GM23338 (cell line): ENCODE measurements at places on chromosomes 16 and 17.

DNA sequence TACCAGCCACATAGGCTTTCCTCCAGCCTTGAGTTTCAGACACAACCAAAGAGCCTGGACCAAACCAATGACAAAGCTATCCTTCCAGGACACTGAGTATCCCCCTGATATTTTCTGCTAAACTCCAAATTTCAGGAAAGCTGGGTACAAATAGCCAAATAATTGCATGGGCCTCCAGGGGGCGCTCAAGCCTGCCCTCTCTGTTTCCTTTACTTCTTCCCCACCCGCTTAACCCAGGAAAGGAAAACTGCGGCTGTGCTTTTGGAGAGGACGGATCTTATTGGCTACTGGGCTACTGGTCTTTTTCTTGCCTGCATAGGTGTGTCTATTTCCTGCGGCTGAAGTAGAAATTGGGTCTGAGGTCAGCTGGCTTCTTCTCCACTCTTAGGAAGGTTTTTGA is 30.1 kb downstream of the GNGT2 start:
- peak; percentile 90 for DNase-seq

DNA sequence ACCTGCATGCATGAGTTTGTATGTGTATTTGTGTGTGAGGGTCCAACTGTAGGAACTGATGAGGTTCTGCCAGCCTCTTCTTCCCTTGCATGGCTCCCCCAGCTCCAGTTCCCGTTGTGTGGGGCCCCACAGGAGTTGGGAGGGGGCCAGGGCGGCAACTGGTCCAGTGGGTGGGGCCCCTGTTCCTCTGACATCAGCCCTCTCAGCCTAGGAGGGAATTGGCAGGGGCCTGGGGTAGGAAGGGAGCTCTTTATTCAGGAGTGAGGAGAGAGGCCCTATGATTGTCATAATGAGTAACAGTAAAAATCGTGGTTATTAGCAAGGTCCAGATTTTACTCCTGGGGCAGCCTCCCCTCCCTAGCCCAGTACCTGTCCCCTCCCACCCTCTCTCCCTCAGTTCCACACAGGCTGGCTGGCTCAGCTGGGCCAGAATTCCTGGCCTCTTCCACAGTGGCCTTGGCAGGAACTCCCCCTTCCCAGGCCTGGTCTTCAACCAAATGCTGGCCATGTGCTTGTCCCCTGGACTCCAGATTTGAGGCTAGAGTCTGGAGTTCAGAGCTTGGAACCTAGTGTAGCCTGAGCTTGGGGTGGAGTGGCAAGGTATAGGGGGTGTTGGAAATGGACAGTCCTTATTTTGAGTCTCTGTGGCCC is 18.9 kb downstream of the RARA start:
- DNase-seq = no peak

GRCh38 chr17:59815965-59816364 is 76.8 kb downstream of the TUBD1 start:
- DNase-seq = no peak

DNA sequence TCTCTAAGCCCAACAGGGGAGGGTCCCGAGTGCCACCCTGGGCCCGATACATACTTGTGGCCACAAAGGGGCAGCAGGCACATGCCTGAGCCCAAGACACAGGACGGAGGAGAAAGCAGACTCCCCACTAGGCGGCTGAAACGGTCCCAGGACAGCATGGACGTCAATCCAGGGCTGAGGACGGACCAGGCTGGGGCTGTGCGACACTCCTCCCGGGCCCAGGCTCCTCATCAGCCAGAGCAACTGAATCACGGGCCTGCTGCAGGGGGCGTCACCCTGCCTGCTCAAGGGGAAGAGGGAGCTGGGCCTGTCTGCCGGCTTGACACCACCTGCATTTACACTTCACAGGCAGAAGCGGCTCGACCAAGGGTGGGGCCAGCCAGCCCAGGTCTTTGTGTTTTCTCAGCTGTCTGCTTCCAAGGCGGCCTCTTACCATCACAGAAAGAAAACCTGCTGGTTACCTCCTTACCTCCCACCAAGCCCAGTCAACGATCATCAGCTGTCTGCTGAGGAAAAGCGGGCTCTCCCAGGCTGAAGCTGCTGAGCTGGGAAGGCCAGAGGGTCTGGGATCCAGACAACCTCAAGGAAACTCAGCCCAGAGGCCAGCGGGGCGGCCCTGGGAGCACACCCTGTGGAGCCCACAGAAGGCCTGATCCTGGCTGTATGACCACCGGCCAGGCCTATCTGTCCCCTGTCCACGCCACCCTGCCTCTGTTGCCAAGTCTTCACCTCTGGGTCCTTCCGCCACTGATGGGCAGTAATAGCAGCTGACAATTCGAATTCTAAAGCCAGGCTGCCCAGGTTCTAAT is 26.4 kb downstream of the KIFC3 start:
- DNase-seq = peak; percentile 97

GRCh38 chr17:60091908-60092331 is 13.2 kb upstream of the HEATR6 start:
- DNase-seq = no peak

GRCh38 chr17:69450918-69451317 is 36.4 kb downstream of the MAP2K6 start:
- DNase-seq = no peak

GRCh38 chr16:9797306-9797705 is 384.9 kb downstream of the GRIN2A start:
- DNase-seq = no peak

DNA sequence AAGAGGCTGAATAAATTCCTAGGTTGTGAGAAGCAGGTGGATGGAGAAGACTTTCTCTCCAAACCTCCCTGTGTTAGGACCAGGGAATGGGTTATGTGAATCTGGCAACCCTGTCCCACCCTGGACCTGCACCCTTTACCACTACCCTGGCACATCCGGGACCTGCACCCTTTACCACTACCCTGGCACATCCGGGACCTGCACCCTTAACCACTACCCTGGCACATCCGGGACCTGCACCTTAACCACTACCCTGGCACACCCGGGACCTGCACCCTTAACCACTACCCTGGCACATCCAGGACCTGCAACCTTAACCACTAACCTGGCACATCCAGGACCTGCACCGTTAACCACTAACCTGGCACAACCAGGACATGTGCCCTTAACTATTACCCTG is 207.0 kb upstream of the CACNG3 start:
- no peak for DNase-seq

DNA sequence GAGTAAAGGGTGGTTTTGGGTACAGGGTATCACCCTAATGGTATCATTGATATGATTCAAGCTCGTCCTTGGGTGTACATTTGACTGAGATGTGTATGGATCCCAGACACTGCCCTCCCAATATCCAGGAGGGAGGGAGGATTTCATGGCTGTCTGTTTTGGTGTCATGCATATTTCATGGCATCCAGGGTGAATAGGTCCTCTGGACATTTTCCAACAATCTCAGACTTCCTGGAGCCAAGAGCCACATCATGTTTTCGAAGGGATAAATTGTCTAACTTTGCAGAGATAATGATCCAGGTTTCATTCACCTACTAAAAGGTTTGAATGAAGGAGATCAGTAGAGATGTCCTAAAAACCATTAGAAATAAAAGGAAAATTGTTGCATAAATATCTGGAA is 431.9 kb downstream of the SHISA9 start:
- no peak for DNase-seq

DNA sequence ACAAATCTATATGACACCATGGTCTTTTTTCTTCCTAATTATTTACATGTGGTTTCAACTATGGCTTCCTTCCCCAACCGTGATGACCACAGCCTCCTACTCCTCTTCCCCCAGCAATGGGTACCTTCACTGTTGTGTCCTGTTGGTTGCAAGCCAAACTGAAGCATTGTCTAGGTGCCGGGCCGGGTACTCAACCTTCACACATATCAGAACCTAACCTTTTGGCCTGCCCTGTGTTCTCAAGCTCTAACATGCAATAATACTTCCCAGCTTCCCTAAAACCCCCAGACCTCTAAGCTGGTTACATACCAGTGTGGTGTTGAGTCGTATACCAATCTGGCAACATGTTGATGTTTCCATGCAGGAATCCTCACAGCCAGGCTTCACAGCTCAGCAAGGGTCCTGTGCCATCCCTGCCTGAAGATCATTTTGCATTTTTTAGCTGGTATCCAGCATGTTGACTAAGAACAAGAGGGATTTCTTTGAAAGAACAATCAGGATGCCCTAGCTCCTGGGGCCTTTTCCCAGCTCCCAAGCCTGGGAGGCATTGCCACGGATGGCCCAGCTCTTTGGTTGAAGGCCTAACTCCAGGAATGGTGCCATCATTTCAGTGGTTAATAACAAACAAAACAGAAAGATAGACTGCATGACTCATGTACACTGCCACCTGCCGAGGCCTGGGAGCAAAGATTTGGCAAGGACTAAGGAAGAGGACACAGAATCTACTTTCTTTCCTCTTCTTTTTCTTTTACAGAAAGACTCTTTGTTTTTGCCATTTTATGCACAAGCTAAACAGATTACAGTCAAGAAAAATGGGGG is 373.7 kb upstream of the SALL1 start:
- DNase-seq = no peak

- no peak for DNase-seq
These were observed 214.6 kb downstream of the MSI2 start for GRCh38 chr17:57470906-57471305.

DNA sequence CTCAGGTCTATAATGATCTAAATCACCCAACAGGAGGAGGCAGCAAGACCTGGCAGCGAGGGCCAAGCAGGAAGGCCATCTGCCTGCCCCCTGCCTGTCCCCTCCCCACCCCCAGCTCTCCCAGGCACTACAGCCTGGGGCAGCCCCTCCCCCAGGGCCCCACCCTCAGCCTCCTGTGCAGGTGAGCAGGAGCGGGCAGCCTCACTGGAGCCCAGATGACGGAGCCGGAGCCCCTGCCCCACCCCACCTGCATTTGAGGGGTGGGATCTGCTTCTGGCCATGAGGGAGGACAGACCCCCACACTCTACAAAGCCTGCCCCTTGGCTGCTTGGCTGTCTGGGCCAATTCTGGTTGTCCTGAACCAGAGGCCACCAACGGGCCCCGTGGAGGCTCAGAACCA is 12.4 kb upstream of the BAHCC1 start:
- DNase-seq = no peak

DNA sequence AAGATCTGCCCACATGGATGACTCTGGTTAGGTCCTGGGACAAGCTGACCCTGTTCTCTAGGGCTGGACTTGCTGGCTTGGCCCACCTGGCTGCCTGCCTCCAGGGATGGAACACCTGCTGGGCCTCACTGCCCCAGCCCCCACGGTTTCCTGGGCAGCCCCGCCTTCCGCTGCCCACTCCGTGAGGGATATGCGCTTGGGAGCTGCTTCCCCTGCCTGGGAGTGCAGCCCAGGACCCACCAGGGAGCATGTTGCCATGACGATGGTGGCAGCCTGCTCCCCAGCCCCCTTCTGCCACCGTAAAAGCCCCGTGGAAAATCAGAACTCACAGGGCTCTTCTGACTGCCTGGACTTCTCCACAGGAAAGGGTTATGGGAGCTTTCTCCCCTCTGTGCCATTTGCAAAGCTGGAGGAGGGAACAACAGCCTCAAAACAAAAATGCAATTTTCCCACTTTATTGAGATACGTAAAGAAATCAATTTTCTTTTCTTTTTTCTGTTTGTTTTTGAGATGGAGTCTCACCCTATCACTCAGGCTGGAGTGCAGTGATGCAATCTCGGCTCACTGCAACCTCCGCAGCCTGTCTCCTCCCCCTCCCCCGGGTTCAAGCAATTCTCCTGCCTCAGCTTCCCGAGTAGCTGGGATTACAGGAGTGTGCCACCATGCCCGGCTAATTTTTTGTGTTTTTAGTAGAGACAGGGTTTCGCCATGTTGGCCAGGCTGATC is 18.0 kb upstream of the GAS7 start:
- DNase-seq = peak; percentile 39

DNA sequence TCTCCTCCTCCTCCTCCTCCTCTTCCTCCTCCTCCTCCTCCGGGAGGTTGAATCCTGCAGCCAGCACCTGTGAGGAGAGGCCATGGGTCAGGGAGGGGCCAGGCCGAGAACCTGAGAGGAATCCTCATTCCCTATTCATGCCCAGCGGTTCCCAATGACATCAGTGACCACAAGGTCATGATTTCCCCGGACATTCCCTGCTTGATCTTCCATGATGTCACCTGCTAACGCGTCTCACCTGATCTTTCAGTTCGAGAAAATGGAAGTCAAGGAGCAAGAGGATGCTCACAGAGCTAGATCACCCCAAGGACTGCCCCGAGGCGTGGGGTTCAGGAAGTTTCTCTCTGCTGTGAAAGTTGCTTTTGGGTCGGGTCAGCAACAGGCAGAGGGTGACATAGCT is 5.4 kb downstream of the APOBR start:
- DNase-seq = no peak

- DNase-seq = no peak
These were observed 32.8 kb downstream of the MSI2 start for GRCh38 chr17:57289130-57289529.

- no peak for DNase-seq
These were observed 384.0 kb downstream of the SOX9 start for GRCh38 chr17:72504783-72505182.

- no peak for DNase-seq
These were observed 73.2 kb downstream of the KNOP1 start for GRCh38 chr16:19644877-19645276.

DNA sequence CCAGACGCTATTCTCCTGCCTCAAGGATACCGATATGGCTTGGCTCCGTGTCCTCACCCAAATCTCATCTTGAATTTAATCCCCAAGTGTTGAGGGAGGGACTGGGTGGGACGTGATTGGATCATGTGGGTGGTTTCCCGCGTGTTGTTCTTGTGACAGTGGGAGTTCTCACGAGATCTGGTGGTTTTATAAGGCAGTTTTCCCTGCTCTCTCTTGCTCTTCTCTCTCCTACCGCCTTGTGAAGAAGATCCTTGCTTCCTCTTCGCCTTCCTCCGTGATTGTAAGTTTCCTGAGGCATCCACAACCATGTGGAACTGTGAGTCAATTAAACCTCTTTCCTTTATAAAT is 43.9 kb upstream of the ZCCHC14 start:
- DNase-seq = no peak
